ENCODE measurements at places on chromosomes 2 and 18.

GRCh38 chr2:53422979-53423378 is 344.6 kb upstream of the CHAC2 start:
- DNase-seq: peak; percentile 12

- no peak for DNase-seq
Observed at GRCh38 chr18:26320686-26321085, 94.4 kb downstream of the TAF4B start.

DNA sequence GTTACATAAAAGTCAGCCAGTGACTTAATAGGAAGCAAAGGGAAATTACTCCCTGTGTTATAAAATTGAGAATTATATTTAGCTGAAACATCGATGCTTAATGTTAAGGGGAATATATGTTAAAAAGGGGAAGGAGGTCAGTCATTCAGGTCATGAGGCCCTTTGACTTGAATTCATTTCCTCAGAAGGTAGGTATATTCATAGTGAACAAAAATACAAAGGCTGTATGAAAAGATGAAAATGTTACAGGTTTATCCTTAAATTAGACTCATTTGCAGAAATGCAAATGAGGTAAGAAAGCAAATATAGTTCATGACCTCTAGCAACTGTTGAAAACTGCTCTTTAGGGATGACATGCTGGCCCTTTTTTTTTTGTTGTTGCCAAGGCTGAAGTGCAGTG is 20.8 kb downstream of the MSH6 start:
- DNase-seq: no peak

DNA sequence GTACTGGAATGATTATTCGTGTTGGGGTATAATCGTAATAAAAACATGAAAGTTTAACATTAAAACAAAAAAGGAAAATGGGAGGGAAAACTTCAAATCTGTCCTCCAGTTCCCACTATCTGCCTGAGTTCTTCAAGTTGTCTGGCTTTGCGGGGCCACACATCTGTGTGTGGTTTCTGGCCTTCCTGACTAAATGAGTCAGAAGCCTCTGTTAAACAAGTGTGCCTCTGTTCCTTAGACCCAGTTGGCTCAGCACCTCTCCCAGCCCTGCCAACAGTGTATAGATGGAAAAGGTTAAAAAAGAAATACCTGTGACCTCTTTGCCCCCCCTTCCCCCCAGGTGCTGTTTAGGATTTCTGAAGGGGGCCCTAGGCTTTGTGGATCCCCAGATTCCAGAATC is 30.2 kb downstream of the XDH start:
- peak; percentile 34 for DNase-seq

- DNase-seq: peak; percentile 64
Observed at GRCh38 chr2:135870571-135870970, 5.7 kb downstream of the MCM6 start.
